GDM1 (cell line): ENCODE measurements at places on chromosomes 4 and X.

- DNase-seq = no peak
Observed at GRCh38 chr4:13907255-13907751, 279.8 kb upstream of the BOD1L1 start.

- DNase-seq = no peak
Observed at GRCh38 chr4:132642016-132642817, 506.9 kb upstream of the PCDH10 start.

GRCh38 chr4:170007113-170007512, 19.1 kb downstream of the MFAP3L start:
- peak; percentile 80 for DNase-seq

DNA sequence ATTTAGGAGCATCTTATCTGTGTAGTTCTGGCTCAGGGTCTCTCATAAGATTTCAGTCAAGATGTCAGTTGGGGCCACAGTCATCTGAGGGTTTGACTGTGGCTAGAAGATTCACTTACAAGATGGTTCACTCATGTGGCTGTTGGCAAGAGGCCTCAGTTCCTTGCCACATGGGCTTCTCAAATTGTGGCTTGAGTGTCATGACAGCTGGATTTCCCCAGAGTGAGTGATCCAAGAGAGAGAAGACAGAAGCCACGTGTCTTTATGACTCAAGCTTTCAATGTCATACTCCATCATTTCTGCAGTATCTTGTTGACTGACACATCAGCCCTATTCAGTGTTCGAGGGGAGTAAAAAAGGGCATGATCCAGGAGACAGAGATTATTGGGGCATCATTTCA, 131.3 kb upstream of the AP1S2 start:
- no peak for DNase-seq

DNA sequence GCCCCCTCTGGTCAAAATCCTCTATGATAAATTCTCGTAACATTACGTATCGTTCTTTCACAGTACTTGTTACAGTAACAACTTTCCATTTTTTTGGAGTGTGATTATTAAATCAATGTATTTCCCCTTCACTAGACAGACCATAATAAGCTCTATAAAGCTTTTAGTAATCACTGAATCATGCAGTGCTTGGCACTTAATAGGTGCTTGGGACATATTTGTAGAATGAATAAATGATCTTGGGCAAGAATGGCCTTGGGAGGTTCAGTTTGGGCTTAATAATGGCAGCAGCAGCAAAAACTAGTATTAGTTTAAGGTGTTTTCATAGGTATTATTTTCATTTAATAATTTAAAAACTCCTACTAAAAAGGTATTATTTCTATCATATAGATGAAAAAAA, 33.4 kb upstream of the SFRP2 start:
- DNase-seq = no peak

- DNase-seq = no peak
Observed at GRCh38 chr4:91243132-91243531, 1060.6 kb upstream of the GRID2 start.

GRCh38 chr4:184199780-184200179, 17.9 kb downstream of the ENPP6 start:
- no peak for DNase-seq

- DNase-seq = no peak
Observed at GRCh38 chr4:3471098-3471760, 8.1 kb downstream of the DOK7 start.

GRCh38 chr4:83125738-83126141, 11.2 kb upstream of the PLAC8 start:
- no peak for DNase-seq

DNA sequence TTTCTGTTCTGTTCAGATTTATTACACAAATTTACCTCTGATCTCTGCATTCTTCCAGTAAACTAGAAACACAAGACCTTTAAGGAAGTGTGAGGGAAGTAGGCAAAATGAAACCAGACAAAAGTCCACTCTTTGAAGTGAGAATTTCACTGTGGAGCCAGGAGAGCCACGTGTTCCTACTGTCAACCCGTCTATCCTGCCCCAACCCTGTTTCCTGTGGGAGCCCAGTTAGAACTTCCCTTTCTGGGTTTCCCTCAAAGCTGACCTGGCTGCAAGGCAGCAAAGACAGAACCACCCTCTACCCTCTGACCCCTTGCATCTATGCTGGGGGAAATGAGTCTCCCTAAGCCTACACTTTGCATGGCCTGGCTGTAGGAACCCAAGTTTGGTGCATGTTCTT, 40.0 kb downstream of the TMEM144 start:
- peak; percentile 24 for DNase-seq

GRCh38 chrX:151694121-151694520, 1.1 kb upstream of the PRRG3 start:
- DNase-seq = no peak

- no peak for DNase-seq
Observed at GRCh38 chr4:58669783-58670182, 1559.6 kb upstream of the IGFBP7 start.

- no peak for DNase-seq
Observed at GRCh38 chrX:43969504-43970501, 3.4 kb downstream of the NDP start.

DNA sequence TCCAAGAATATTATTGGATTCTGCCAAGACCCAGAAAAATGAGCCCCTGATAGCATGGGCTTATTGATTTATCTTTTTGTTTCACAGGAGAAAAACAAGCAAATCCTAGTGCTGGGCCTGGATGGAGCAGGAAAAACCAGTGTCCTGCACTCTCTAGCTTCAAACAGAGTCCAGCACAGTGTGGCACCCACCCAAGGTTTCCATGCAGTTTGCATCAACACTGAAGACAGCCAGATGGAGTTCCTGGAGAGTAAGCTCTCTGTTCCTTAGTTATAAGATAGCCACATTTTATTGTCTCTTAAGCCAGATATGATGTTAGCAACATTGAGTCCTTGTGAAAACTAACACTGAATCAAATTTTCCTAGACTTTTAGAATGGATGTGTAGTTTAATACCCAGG, 5.5 kb downstream of the ARL9 start:
- DNase-seq = no peak

- DNase-seq = no peak
Observed at GRCh38 chr4:74235135-74235534, 73.1 kb upstream of the EPGN start.

DNA sequence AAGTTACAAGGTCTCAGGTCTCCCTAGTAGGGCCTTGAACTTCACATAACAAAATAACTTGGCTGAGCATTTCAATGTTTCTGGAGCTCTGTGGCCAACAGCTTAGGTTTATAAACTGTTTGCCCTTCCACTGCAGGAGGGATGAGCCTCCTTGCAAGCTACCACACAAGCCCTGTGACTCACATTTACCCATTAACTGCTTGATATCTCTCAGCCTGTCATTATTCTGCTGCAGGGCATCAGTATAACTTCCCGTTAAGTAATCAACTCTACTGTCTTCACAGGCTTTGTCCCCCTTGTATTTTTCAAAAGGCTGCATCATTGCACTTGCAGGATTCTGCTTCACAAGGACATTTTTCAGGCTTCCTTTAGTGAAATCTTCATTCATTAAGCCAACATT, 151.7 kb upstream of the CXCL13 start:
- no peak for DNase-seq

DNA sequence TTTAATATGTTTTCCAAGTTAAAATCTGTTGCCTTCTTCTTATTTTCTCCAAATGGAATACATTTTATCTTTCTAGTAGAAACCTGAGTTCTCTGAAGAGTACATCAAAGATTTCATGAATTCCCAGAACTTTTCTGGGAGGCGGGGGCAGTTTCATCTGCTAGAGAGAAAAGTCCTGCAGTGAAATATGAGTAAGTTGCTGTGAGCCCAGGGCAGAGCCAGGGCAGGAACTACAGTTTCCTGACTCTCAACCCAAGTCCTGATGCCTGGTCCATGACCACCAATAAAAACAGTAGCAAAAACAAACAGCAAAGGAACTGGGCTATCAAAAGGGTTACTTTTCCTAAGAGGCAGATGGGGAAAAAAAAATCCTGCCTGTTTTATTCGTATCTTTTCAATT, 239.4 kb upstream of the CTSO start:
- no peak for DNase-seq

GRCh38 chrX:18885328-18886004, 98.4 kb downstream of the PHKA2 start:
- DNase-seq = no peak

- no peak for DNase-seq
Observed at GRCh38 chrX:34999702-35000101, 57.1 kb downstream of the FAM47B start.

- no peak for DNase-seq
Observed at GRCh38 chr4:58175024-58175423, 1064.8 kb upstream of the IGFBP7 start.

GRCh38 chrX:110180928-110181310, 137.0 kb downstream of the AMMECR1 start:
- no peak for DNase-seq

- DNase-seq = no peak
Observed at GRCh38 chrX:3348191-3348590, 1.7 kb upstream of the MXRA5 start.

- no peak for DNase-seq
Observed at GRCh38 chrX:69038188-69038587, 127.1 kb downstream of the PJA1 start.

DNA sequence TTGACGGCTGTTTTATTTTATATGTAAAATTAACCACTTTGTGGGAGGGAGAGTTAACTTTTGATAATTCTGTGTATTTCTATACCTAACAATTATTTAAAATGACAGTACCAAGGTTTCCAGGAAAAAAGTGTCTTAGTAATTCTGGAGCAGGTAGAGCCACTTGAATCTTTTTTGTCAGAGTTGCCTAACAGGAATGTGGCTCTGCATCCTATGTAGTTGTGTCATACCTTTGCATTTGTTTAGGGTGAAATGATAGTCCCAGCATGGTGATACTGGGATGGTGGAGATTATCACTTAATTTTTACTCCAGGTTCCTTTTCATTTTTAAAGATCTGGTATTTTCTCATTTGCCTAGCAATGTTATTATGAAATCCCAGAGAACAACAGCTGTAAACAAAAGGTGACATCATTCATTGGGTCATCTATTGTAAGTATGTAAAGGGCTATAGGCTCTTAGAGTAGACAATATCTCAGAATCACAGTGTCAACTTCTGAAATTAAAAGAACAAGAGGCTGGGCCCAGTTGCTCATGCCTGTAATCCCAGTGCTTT, 9.6 kb downstream of the SGMS2 start:
- no peak for DNase-seq

GRCh38 chrX:46758163-46758955, 559 bp downstream of the SLC9A7 start:
- DNase-seq = no peak

GRCh38 chrX:115972717-115973116, 197.8 kb upstream of the AGTR2 start:
- DNase-seq = no peak

GRCh38 chrX:43657671-43658070, 1.6 kb downstream of the MAOA start:
- no peak for DNase-seq

DNA sequence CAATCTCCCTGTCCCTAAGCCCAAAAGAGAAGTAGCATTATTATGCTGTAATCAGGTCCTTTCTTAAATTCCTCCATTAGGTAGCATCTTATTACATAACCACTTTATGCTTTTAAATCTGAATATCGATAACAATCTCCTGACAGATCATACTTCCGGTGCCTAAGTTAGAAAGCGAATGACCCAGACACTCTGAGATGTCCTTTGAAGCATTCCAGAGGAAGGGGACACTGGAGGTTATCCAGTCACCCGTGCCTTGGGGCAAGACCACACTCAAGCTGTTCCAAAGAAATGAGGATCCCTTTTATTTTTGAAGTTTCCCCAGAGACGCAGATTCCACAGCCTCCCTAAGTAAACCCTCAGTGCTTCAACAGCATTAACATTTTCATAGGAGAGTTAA, 125.7 kb downstream of the PALLD start:
- no peak for DNase-seq

DNA sequence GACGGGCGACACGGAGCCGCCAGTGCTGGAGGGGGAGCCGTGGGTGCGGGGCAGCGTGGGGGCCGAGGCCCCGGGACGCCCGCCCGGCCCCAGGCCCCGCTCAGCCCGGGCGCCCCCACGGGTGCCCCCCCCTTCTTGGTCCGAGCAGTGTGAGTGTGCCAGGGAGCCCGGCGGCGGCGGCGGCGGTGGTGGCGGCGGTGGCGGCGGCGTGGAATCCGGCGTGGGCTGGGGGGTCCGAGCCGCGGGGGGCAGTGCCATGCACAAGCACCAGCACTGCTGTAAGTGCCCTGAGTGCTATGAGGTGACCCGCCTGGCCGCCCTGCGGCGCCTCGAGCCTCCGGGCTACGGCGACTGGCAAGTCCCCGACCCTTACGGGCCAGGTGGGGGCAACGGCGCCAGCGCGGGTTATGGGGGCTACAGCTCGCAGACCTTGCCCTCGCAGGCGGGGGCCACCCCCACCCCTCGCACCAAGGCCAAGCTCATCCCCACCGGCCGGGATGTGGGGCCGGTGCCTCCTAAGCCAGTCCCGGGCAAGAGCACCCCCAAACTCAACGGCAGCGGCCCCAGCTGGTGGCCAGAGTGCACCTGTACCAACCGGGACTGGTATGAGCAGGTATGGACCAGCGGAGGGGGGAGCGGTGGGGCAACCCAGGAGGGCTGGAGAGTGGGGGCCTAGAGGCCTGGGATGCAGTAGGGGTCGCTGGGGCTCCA, 466 bp downstream of the DLG3 start:
- DNase-seq = no peak

DNA sequence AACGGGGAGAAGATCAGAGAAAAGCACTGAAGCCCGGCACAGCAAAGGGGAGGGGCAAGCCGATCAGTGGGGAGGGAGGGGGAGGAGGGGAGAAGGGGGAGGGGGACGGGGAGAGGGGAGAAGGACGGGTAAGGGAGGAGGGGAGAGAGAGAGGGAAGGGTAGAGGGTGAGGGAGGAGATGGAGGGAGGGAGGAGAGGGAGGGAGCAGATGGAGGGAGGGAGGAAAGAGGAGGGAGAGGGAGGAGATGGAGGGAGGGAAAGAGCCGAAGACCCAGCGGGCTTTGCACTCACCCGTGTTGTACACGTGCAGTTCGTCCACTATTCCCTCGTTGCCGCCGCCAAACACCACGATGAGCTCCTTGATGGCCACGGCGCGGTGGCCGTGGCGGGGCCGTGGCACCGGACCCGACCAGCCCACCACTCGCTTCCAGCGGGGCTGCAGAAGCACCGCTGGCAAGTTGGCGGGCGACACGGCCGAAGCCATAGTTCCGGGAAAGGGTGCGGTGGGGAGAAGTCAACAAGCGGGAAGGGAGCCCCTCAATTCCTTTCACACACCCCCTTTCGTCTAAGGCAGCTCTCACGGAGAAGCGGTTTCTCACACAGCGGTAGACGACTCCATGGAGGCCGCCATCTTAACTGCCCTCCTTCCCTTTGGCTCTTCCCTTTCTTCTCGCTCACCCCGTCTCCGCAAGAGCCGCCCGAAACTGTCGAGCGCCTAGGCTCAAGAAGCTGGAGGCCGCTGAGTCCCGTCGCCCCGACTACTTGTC, 1.1 kb downstream of the HCFC1 start:
- no peak for DNase-seq
